ENCODE measurements at places on chromosomes 7 and 10. TPM values are rescaled to one million over a fixed set of nuclear protein-coding genes. Genes with fewer than 3 reads are reported as not detected.

LDB3 gene
- 2.5 TPM for total RNA-seq

COPS6 gene
- 69.5 TPM for total RNA-seq

AUTS2 gene
- total RNA-seq, result 56.0 TPM

BMPER gene
- total RNA-seq, result 10.0 TPM

LRRC18 gene
- total RNA-seq, result 0.96 TPM

HOXA1 gene
- total RNA-seq, result 0.75 TPM

ZNF438 gene
- total RNA-seq, result 14.4 TPM

PDK4 gene
- 156 TPM for total RNA-seq

SVIL gene
- 106 TPM for total RNA-seq

MARVELD1 gene
- 43.8 TPM for total RNA-seq

C1GALT1 gene
- total RNA-seq, result 33.9 TPM

CFAP46 gene
- 0.52 TPM for total RNA-seq

NKX2-3 gene
- total RNA-seq, result 0.26 TPM

SPDYE2B gene
- not detected for total RNA-seq

HACD1 gene
- 34.3 TPM for total RNA-seq

PRKCQ gene
- total RNA-seq, result 9.8 TPM

EIF5AL1 gene
- 0.14 TPM for total RNA-seq

EPO gene
- total RNA-seq, result not detected

WAPL gene
- total RNA-seq, result 35.1 TPM

PPIF gene
- 30.7 TPM for total RNA-seq

CLCN1 gene
- not detected for total RNA-seq

AKAP9 gene
- total RNA-seq, result 85.3 TPM

PTPRE gene
- total RNA-seq, result 70.6 TPM

SPDYE6 gene
- not detected for total RNA-seq

MRLN gene
- total RNA-seq, result not detected

DUSP5 gene
- 24.0 TPM for total RNA-seq

POLR1F gene
- 11.5 TPM for total RNA-seq

TMEM176B gene
- 68.2 TPM for total RNA-seq

CRYGN gene
- total RNA-seq, result not detected

PYROXD2 gene
- total RNA-seq, result 13.0 TPM

ST8SIA6 gene
- 13.9 TPM for total RNA-seq

TBX20 gene
- not detected for total RNA-seq

AASS gene
- total RNA-seq, result 35.6 TPM

AOAH gene
- 20.8 TPM for total RNA-seq

PARP12 gene
- 100 TPM for total RNA-seq

DNTT gene
- not detected for total RNA-seq

FAM241B gene
- 5.2 TPM for total RNA-seq

ENKUR gene
- total RNA-seq, result 0.49 TPM

OPN1SW gene
- not detected for total RNA-seq

CCL24 gene
- total RNA-seq, result 4.8 TPM

GFRA1 gene
- total RNA-seq, result 3.4 TPM

LGI1 gene
- total RNA-seq, result not detected

CYP2E1 gene
- 2.1 TPM for total RNA-seq

SLIT1 gene
- 0.23 TPM for total RNA-seq

HOXA4 gene
- 7.1 TPM for total RNA-seq

STK32C gene
- 13.2 TPM for total RNA-seq

MSMB gene
- not detected for total RNA-seq

ANKRD30A gene
- 0.12 TPM for total RNA-seq

C10orf143 gene
- total RNA-seq, result 3.4 TPM

MOGAT3 gene
- not detected for total RNA-seq
